ENCODE measurements at places on chromosomes 12 and 14.
A peak's percentile ranks its signal among the peaks of the same experiment; 100 is the strongest.

DNA sequence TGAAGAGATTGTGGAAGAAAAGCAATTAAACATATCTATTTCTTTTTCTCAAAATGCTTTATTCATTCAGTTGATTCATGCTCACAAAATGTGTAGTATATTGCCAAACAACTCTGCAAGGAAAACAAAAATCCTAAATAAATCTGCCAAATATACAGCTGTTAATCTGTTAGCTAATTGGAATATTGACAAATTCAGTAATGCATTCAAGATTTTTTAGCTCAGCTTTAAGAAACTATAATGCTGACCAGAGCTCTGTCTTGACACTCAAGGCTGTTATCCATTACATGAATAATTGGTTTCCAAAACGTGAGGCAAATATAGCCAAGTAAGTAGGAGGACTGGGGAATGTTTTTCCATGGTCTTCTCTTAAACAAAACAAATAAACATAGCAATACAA, 146.8 kb downstream of the TMTC2 start:
- DNase-seq = peak; percentile 23

DNA sequence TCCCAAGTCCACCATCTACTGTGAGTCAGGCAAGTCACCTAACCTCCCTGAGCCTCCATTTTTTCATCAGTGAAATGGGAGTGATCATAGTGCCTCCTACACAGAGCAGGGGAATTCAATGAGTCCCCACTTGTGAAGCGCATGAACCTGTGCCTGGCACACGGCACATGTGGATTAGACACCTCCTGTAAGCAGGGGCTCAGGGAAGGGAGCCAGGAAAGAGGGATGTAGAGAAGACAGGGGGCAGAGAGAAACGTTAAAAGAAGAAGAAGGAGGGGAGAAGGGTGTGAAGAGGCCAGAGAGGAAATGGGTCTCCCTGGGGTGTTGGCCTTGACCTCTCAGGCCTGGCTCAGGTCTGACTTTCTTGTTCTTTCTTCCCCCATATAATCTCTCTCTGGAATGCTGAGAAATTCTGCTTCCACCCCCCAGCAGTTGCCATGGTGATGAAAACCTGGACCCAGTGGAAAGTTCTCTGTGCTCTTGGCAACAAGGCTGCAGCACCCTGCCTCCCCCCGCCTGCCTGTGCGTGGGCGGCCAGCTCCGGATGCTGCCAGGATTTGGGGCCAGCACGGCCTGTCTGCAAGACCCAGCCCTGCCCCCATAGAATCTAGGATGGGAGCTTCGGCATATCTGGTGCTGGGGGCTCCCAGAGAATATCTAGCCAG, 94.5 kb downstream of the CALM1 start:
- peak; percentile 61 for DNase-seq

GRCh38 chr14:65040666-65041433, 54.2 kb downstream of the FNTB start:
- DNase-seq = no peak

DNA sequence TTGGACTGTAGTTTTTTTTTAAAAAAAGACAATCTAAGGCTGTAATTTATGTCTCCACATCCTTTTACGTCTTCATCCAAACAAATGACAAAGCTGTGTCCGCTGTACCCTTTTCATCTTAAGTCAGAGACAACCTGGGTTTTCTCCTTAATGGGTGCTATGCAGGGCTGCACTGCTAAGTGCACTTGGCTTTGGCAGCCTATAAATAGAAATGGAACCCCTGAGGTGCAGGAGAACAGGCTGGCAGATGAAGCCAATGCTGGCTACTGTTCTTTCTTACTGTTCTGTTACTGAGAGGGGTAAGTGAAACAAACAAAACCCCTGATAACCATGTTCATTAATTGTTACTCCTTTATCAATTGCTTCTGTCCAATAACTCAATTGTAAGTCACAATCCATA, 47.1 kb upstream of the KICS2 start:
- no peak for DNase-seq

- no peak for DNase-seq
Observed at GRCh38 chr14:49114161-49114893, 471.9 kb downstream of the RPS29 start.

DNA sequence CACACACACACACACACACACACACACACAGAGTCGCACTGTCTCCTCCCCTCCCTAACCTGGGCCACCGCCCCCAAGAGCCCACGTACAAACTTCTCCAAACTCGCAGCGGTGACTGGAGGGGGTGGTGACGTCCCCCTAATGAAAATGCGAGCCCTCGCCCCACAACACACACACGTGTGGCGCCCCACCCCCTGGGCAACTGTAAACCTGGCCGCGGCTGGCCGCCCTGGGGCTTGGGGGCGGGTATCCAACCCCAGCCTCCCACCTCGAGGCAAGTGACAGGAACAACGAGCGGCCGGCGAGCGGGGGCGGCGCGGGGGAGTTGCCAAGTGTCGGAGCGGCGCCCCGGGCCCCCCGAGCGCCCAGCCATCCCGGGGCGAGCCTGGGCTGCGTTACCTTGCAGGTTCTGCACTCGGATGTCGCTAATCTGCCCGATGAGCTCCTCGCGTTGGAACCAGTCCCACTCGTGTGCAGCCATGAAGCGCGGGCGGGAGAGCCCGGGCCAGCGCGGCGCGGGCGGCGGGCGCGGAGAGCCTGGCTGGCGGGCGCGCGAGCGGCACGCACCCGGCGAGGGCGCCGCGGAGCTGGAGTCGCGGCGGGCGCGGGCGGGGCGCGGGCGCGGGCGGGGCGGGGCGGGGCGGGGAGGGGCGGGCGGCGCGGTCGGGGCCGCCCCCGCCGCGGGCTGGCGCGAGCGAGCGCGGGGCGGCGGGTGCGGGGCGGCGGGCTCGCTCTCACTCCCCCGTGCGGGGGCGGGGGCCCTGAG, at the start of gene CLMN:
TSS of gene CLMN (minus strand) at position 597 of the 766 bp plus-strand sequence. CDS start at position 481, 116 bp downstream.
- peak; percentile 37 for DNase-seq

- no peak for DNase-seq
Observed at GRCh38 chr14:64675312-64675711, 28.9 kb upstream of the PLEKHG3 start.

DNA sequence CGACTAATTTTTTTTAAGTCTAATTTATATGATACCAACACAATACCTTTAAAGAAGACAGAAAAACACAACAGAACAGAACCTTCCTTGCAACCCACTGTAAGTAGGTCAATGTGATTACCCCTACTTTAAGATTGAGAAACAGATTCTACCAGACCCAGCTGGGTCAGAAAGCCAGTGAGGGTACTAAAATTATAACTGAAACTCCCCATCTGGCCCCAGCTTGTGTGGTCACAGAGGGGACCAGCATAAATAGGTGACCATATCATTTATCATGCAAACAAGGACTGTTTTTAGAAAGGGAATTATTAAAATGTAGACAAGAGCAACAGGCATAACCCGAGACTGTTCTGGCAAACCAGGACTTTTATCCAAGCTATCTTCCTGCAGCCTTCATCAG, 30.1 kb upstream of the FRMD6 start:
- no peak for DNase-seq

DNA sequence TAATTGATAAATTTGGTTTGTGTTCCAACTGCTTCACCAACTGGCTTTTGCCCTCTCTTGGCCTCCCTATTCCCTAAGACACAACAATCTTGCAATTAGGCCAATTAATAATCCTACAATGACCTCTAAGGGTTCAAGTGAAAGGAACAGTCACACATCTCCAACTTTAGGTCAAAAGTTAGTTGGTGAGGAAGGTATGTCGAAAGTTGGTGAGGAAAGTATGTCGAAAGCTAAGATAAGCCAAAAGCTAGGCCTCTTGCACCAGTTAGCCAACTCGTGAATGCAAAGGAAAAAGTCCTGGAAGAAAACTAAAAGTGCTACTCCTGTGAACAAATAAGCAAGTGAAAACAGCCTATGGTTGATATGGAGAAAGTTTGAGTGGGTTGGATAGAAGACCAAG, 32.6 kb downstream of the EGLN3 start:
- no peak for DNase-seq

- DNase-seq = no peak
Observed at GRCh38 chr12:120071493-120072020, 45.0 kb downstream of the RAB35 start.

DNA sequence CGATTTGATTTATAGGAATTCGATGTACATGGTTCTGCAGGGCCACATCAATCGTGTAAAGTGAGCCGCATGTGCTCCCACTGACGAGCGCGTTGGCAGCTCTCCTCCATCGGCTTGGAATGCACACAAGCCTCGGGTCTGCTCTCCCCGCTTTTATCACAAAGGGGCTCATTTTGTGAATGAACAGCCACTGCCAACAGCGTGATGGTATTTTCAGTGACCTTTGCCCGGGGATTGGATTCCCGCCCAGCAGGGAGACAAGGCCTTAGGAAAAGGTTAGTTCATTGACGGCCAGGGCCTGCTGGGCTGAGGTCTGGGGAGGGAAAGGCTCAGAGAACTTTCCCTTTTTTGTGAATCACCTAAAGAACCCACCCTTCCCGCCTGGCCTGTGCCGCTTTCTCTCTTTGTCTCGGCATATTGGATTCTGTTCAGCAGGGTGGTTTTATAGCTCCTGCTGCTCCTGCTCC, 232.1 kb downstream of the MSRB3 start:
- peak; percentile 73 for DNase-seq

DNA sequence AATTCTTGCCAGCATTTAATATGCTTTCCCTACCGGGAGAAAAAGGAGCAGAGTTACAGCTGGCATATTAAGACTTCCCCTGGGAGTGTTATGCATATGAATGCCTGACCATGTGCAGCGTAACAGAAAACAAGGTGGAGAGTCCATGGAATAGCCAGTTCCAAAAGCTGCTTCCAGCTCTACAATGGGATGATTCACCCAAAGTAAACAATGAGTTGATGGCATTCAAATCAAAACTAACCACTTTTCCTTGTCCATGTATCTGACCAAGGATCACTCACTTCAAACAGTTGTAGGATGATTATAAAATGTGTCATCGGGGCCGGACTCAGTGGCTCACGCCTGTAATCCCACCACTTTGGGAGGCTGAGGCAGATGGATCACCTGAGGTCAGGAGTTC, 48.1 kb upstream of the BICDL1 start:
- DNase-seq = peak; percentile 36

GRCh38 chr14:90671382-90672234, 144.6 kb downstream of the TTC7B start:
- no peak for DNase-seq

GRCh38 chr12:31727192-31727591, 1.6 kb downstream of the AMN1 start:
- DNase-seq = no peak

DNA sequence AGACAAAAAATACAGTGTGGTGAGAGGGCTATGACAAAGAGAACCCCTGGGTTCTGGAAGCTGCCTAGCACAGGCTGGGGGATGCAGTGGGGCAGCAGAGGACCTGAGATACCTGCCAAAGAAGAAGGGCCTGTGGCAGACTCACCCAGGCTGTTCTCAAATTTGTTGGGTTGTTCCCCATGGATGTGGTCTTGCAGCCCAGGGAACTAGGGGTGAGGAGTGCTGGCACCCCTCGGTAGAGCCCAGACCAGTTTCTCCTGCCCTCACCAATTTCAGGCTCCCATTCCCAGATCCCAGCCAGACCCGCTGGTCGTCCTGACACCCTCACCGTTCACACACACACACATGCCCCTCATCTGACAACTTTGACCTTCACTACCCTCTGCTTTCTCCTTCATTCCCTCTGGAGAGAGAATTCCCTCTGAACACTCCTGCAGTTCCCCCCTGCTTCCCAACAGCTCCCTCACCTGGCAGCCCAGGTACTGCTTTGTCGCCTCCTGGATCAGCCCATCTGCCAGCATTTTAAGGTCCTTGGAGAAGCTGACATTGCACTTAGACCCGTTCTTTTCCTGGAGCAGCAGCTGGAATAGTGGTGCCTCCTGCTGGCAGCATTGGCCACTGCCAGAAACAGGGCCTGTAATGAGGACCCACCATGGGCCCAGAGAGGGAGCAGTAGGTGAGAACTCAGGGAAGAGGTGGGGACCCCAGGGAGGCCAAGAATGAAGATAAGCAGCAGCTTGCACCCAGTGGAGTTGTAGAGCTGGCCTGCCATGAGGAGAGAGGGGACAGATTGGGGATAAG, 5.9 kb upstream of the GDF11 start:
- DNase-seq = peak; percentile 65

DNA sequence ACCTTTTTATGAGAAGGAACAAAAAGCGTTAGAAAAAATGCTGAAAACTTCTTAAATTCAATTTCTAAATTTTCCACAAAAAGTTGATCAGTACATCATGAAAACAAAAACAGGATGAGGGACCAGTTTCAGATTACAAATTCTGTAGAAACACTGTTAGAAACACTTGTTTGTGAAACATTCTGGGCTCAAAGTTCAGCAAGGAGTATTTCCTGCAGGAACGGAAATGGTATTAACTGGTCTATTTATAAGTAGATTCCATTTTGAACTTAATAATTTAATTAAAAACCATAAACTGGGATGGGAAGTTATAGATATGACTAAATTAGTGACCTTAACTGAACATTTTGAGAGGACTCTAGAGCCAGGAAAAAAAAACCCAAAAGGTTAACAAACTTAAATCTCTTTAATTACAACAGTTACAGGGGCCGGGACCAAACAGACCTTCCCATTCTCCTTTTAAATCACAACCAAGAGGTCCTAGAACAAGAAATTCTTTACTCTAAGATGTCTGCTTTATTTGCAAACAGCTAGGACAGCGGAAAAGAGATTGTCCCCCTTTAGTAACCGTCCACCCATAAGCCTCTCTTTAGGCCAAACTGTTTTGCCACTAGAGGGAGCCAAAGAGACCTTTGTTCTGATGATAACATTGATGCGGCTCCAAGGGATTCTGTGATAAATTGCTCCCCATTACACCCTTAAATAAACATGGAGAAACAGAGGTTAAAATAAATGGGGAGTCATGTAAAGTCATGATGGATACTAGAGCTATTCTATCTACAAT, 69.0 kb upstream of the RERGL start:
- peak; percentile 35 for DNase-seq

All from fibroblast of skin of abdomen (primary cell).